ENCODE measurements at places on chromosomes 7 and 10. TPM values are rescaled to one million over a fixed set of nuclear protein-coding genes. Genes with fewer than 3 reads are reported as not detected.

The DDIT4 gene
- total RNA-seq, result 405 TPM

The HDAC9 gene
- total RNA-seq, result 0.25 TPM

The ACBD5 gene
- 25.3 TPM for total RNA-seq

The RARRES2 gene
- not detected for total RNA-seq

The COMMD3 gene
- 48.5 TPM for total RNA-seq

The IL15RA gene
- total RNA-seq, result 2.9 TPM

The TRPV5 gene
- not detected for total RNA-seq

The RAB19 gene
- total RNA-seq, result not detected

The SFRP5 gene
- 2.7 TPM for total RNA-seq

The MXI1 gene
- 3.8 TPM for total RNA-seq

The CHAT gene
- total RNA-seq, result not detected

The TMEM72 gene
- not detected for total RNA-seq

The ZNF853 gene
- total RNA-seq, result 2.3 TPM

The SLC29A3 gene
- 25.1 TPM for total RNA-seq

The AGAP4 gene
- 5.4 TPM for total RNA-seq

The CCDC7 gene
- 0.61 TPM for total RNA-seq

The PRSS1 gene
- not detected for total RNA-seq

The GNGT1 gene
- total RNA-seq, result not detected

The GNAT3 gene
- total RNA-seq, result not detected

The ADAM22 gene
- 0.33 TPM for total RNA-seq

The SUGCT gene
- 0.58 TPM for total RNA-seq

The SLC26A3 gene
- total RNA-seq, result not detected

The SMURF1 gene
- total RNA-seq, result 22.3 TPM

The KLLN gene
- total RNA-seq, result 0.59 TPM

The GSDME gene
- total RNA-seq, result 52.7 TPM

The CFAP43 gene
- total RNA-seq, result 0.25 TPM

The HHEX gene
- 11.7 TPM for total RNA-seq

The C10orf53 gene
- not detected for total RNA-seq

The FAM241B gene
- 15.6 TPM for total RNA-seq

The TBC1D12 gene
- 6.8 TPM for total RNA-seq

The AGBL3 gene
- total RNA-seq, result 0.92 TPM

The RTKN2 gene
- total RNA-seq, result 0.89 TPM

The SPDYE2 gene
- total RNA-seq, result not detected

The ARHGAP21 gene
- total RNA-seq, result 39.3 TPM
